ENCODE measurements at places on chromosomes 3 and 15.

- peak; percentile 92 for DNase-seq
Measured at GRCh38 chr3:120558771-120559241, 37.3 kb upstream of the NDUFB4 start.

DNA sequence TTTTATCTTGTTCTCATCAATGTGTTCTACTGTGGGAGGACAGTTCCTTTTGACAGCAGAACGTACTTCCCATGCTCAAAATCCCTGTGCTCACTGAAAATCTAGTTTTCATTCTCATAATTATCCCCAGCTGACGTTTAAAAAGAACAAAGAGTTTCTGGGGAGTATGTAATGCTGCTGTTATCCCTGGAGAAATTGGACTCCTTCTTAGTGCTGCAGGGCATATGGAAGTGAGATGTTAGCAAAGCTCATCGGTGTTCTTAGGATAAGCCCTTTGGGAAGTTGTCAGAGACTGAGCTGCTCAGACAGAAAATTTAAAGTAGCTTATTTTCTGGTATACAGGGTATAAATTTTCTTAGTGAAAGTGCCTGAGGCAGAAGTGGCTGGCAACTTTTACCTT, 66.5 kb downstream of the CDAN1 start:
- no peak for DNase-seq

DNA sequence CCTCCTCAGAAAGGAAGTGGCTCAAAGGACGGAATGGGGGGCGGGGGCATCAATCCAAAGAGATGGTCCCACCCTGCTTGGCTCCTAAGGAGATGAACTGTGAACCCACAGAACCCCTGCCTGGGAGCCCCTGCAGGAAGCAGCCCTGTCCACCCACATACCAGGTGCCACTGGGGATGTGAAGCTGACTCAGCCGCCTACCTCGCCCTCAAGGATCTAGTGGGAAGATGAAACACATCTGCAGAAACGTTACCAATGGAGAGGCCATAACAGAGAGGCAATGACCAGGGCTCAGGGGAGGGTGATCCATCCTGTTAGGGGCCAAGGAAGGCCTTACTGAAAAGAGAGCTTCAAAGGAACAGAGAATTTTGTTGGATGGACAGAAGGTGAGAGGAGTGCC, 35.1 kb downstream of the EAF1 start:
- peak; percentile 44 for DNase-seq

GRCh38 chr3:143810166-143810952, 37.9 kb downstream of the SLC9A9 start:
- DNase-seq: no peak

DNA sequence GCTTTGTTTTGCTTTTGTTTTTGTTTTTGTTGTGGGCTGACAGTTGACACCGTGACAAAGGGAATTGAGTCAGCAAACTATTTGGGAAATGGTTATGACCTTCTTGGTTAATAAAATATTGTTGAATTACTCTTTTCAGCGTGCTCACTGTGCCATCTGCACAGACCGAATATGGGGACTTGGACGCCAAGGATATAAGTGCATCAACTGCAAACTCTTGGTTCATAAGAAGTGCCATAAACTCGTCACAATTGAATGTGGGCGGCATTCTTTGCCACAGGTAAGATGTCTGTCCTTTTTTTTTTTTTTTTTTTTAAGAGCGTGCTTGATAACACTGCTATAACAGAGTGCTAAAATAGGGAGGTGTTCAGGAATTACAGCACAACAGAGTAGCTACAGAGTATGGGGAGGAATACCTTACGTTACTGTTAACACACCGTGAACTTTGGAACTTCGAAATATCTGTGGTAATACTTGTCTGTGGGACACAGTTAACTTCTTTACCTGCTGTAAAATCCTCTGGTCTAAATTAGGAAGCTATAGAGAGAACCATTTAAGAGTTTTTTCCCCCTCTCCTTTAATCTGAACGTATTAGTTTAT, 48.2 kb downstream of the PRKCI start:
- DNase-seq: no peak

- DNase-seq: no peak
Measured at GRCh38 chr15:82177291-82178010, 85.1 kb downstream of the EFL1 start.

DNA sequence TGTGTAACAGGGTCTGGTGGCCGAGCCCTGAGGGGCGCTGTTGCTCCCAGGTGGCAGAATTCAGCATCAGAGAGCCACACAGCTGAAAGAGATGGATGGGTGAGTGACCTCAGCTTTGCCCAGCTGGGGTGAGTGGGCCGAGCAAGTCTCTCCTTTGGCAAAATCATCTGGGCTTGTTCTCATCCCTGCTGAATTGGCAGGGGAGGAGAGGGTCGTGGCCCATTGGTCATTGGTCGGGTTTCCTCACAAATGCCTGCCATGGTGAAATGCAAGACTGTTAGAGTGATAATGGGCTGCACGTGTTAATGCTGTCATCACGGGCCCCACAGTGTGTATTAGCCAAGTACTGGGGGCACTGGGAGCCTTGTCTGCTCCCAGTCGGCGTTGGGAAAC, 15.9 kb downstream of the ABHD2 start:
- DNase-seq: no peak

DNA sequence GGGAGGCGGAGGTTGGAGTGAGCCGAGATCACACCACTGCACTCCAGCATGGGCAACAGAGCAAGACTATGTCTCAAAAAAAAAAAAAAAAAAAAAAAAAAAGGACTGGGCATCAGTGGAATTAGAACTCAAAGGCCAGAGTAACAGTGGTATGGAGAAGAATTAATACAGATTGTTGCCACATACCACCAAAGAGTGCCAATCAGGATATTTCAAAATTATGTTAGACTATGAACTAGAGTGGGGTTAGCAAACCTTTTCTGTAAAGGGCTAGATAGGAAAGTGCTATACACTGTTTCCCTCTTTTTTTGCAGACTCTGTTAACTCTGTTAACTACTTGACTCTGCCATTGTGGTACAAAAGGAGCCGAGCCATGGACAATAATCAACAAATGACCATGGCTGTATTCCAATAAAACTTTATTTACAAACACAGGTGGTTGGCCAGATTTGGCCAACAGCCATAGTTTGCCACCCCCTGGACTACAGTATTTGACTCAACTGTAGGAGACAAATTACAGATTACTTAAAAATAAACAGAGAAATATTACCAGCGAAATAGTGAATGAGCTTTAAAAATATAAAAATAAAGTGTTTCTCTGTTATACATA, 28.6 kb downstream of the DPH3 start:
- DNase-seq: no peak

DNA sequence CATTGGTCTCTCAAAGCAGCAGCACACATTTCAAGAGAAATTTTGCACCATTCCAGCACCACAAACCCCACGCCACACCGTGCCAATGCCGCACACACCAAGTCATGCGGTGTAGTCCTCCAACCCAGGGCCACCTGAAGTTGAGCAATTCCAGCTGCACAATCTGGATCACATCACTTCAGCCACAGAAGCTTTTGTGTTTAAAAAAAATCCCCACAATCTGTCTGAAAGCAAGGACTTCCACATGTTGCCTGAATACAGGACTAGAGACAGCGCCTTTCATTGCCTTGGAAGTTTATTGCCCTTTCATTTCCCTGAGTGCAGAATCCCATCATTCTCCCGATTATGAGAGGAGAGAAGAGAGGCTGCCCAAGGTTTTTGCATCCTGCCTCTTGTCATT, 175.6 kb upstream of the BCL6 start:
- no peak for DNase-seq

DNA sequence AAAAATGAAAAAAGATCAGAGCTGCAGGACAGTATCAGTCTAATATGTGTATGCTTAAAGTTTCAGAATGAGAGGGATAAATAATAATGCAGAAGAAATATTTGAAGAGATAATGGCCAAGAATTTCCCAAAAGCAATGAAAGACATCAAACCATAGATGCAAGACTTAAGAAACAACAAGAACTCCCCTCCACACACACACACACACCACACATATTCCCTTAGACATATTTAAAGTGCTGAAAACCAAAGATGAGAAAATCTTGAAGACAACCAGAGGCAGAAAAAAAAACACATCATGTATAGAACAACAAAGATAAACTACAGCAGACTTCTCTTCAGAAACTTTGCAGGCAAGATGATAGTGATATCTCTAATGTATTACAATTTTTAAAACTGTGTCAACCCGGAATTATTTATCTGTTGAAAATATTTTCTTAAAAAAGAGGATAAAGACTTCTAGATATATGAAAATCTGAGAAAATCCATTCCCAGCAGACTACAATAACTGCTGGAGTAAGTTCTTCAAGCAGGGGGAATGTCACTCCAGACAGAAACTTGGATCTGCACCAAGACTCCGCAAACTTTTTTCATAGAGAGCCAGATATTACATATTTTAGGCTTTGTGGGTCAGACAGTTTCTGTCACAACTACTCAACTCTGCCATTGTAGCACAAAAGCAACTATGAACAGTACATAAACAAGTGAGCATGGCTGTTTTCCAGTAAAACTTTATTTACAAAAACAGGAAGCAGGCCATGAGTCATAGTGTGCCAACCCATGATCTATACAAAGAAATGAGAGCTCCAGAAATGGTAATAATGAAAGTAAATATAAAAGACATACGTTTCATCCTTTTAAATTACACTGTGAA, 223.4 kb upstream of the CGNL1 start:
- no peak for DNase-seq

DNA sequence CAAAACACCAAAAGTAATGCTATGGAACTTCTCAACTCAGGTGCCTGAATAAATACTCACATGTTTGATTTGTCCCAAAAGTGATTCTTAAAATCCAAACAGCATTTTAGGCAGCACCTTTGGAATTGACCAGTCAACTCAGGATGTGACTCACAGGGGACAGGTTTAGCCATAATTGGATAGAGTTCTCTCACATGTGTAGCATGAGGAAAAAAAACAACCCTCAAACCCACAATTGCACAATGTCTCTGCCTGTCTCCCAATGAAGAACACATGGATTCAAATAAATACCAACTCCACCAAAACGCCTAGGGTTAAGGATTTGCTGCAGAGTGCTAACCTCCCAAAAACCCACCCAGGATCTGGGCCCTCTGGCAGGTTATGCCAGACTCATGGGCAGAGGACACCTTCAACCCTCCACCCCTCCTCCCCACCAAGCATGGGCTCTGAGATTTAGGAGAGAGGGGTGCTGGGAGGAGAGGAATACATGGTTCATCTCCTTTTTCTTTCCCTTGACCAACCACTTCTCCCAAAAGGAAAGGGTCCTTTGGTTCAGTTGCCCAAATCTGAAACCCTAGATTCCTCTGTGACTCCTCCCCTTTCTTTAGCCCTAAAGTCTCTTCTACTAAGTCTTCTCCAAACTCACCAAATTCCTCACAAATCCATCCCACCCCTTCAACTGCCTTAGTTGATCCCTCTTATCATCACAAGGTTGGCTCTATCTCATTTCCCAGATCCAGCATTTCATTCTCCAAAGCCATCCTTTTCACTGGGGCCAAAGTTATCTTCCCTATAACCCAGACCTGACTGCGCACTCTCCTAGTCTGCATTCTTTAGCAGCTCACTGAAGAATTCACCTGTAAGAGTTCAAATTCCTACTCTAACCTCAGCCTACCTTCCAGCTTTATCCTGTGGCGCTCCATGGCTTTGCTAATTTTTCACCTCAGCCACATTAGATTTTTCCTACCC, 7.7 kb downstream of the RYK start:
- DNase-seq: no peak

- no peak for DNase-seq
Measured at GRCh38 chr3:188720215-188720614, 451.6 kb upstream of the TPRG1 start.

DNA sequence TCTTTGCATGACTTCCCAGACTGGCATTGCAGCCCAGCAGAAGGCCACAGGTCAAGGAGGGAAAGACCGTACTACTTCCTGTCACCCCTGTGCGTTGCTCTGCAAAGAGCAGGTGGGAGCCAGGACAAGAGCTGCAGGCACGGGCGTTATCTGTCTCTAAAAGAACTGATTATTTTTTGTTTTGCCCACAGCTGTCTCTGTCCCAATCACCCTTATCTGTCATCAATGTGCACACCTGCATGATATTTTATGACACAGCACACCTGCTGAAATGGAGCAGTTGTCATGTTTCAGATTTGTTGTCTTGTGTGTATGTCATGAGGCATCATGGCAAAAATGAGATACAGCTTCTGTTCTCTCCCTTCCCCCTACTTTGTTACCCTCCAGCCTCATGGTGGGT, 58.8 kb downstream of the SLCO3A1 start:
- no peak for DNase-seq

GRCh38 chr15:76190751-76191538, 120.3 kb downstream of the ETFA start:
- DNase-seq: peak; percentile 81

GRCh38 chr3:14377838-14378169, 24.6 kb upstream of the SLC6A6 start:
- no peak for DNase-seq

All from left forelimb (tissue), 1 donor.